ENCODE measurements at places on chromosomes 5 and 9. TPM values are rescaled to one million over a fixed set of nuclear protein-coding genes. Genes with fewer than 3 reads are reported as not detected.

Gene TAF11L3
- not detected for total RNA-seq

Gene FOXD4L3
- not detected for total RNA-seq

Gene IFNA21
- total RNA-seq: not detected

Gene MYOZ3
- total RNA-seq: not detected

Data from esophagus muscularis mucosa (tissue), 4 donors.